Heart left ventricle (tissue), 16 donors: ENCODE measurements at places on chromosomes 16 and 17. TPM values are rescaled to one million over a fixed set of nuclear protein-coding genes. Genes with fewer than 3 reads are reported as not detected.
A peak's percentile ranks its signal among the peaks of the same experiment; 100 is the strongest.

INCA1 gene
- 2.9 TPM for total RNA-seq

- H3K27ac ChIP-seq: peak overlapping the region; percentile 91
- no peak overlapping the region for H3K4me3 ChIP-seq
- H3K4me1 ChIP-seq: peaks cover 49% of the 10 kb centered on the region
- H3K36me3 ChIP-seq: peaks cover under 1% of the 10 kb centered on the region
Measured at GRCh38 chr16:69924041-69924775, 26.9 kb upstream of the CLEC18A start.

DNA sequence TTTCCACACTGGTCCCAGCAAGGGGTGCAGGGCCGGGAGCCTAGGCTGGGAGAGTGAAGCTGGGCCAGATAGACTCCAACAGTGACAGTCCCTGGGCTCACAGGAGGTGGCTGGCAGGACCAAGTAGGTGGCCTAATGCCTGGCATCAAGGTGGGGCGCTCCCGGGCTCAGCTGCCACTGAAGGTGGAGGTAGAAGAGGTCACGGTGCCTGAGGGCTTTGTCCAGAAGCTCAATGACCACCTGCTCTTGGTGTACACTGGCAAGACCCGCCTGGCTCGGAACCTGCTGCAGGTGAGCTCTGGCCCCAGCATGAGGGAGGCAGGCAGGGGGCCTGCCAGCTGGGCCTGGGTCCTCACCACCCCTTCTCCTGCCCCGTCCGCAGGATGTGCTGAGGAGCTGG is 23.8 kb downstream of the FCSK start:
- H3K36me3 ChIP-seq: peaks cover 7% of the 10 kb centered on the region
- no peak for DNase-seq
- H3K27me3 ChIP-seq: no peaks in the 10 kb centered on the region
- H3K4me1 ChIP-seq: peaks cover 32% of the 10 kb centered on the region
- H3K4me3 ChIP-seq: no peak overlapping the region
- H3K27ac ChIP-seq: peak overlapping the region; percentile 60

MYH1 gene
- not detected for total RNA-seq

PIK3R5 gene
- 4.2 TPM for total RNA-seq

- H3K27ac ChIP-seq: no peak overlapping the region
- H3K36me3 ChIP-seq: peaks cover 60% of the 10 kb centered on the region
- H3K4me1 ChIP-seq: peaks cover 4% of the 10 kb centered on the region
- H3K27me3 ChIP-seq: no peaks in the 10 kb centered on the region
Measured at GRCh38 chr17:36498560-36499300, 12.2 kb downstream of the ZNHIT3 start.

DNA sequence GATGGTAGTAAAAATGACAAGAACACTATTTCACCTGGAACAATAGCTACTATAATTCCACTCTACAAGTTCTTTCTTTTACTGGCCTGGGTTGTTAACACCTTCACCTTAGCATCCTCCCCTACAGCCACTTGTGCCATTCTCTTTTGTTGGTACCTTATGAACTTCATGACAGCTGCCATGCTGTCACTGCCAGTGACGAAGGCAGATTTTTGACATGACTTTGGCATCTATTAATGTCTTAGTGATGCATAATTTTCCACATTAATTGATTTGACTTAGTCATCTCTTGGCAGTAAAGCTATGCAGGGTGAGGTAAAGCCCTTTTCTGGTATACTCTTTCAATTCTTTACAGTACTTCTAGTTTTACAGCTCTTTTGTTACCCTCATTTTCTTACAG is 207.9 kb downstream of the TANC2 start:
- no peaks in the 10 kb centered on the region for H3K4me1 ChIP-seq
- DNase-seq: no peak
- no peaks in the 10 kb centered on the region for H3K27me3 ChIP-seq
- no peak overlapping the region for H3K27ac ChIP-seq
- no peaks in the 10 kb centered on the region for H3K36me3 ChIP-seq
- H3K4me3 ChIP-seq: no peak overlapping the region

DNA sequence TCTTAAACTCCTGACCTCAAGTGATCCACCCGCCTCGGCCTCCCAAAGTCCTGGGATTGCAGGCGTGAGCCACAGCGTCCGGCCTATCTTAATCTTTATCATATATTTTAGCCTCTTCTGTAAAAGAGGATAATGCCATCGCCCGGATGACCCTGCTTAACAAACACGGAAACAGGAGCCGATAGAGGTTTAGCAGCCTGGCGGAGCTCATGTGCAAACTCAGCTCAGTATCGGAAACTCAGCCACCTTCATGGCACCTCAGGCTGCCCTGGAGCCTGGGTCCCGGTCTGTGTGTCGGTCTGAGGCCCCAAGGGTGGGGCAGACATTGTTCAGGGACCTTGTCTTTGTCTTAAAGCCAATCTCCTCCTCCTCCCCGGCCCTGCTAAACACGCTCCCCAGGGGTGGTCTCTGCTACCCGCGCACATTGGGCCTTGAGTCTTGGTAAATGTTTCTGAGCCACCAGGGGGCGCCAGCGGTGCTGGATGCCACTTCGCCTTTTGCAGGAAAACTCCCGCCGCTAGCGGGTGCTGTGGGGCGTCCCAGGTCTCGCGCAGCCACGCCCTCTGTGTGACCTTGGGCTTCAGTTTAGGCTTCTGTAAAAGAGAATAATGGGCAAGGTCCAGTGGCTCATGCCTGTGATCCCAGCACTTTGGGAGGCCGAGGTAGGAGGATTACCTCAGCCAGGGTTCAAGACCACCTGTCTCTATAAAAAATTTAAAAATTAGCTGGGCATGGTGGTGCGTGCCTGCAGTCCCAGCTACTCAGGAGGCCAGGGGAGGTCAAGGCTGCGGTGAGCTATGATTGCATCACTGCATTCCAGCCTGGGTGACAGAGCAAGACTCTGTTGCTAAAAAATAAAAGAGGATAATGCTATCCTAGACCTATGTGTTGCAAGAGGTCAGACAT is 2.7 kb downstream of the CETP start:
- peak; percentile 88 for DNase-seq
- H3K4me1 ChIP-seq: peaks cover 19% of the 10 kb centered on the region
- no peak overlapping the region for H3K4me3 ChIP-seq
- no peaks in the 10 kb centered on the region for H3K36me3 ChIP-seq

DNA sequence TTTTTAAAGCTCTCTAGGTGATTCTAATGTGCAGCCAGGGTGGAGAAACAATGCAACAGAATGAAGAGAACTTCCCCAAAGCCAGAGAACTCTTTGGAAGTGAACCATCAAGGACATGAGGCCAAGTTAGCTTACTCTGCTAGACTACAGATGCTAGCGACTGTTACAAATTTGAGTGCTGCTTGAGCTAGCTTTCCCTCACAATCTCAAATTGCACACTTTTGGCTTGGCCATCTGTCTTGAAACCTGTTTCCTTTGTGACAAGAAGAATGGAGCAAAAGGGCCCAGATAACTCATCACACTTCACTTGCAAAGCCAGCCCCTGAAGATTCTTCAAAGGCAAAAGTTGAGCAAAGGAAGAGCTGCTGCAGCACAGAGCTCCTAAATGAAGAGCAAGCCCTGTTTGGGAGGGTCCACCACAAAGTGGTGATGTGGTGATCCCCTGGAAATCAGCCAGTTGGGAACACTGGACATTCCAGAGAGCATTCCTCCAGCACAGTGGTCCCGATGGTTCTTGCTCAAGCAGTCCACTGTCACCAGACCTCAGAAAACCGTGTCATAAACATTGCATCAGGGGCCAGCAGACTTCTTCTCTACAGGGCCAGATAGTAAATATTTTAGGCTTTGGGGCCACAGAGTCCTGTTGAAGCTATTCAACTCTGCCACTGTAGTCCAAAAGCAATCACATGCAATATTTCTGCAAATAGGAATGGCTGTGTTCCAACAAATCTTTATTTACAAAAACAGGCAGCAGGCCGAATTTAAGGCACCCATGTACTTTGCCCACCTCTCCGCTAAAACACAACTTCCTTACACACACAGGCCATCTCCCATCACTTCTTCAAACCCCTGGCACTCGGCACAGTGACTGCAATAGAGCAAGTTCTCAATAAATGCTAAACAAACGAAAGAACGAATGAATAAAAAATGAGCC is 21.2 kb downstream of the SLC39A11 start:
- H3K27ac ChIP-seq: no peak overlapping the region
- peaks cover 9% of the 10 kb centered on the region for H3K4me1 ChIP-seq
- H3K36me3 ChIP-seq: no peaks in the 10 kb centered on the region
- no peak overlapping the region for H3K4me3 ChIP-seq
- DNase-seq: no peak

- no peak overlapping the region for H3K27ac ChIP-seq
- peaks cover 12% of the 10 kb centered on the region for H3K4me1 ChIP-seq
- DNase-seq: no peak
- H3K27me3 ChIP-seq: no peaks in the 10 kb centered on the region
- H3K4me3 ChIP-seq: no peak overlapping the region
- no peaks in the 10 kb centered on the region for H3K36me3 ChIP-seq
Measured at GRCh38 chr16:50252082-50252611, 14.2 kb upstream of the ADCY7 start.

DNA sequence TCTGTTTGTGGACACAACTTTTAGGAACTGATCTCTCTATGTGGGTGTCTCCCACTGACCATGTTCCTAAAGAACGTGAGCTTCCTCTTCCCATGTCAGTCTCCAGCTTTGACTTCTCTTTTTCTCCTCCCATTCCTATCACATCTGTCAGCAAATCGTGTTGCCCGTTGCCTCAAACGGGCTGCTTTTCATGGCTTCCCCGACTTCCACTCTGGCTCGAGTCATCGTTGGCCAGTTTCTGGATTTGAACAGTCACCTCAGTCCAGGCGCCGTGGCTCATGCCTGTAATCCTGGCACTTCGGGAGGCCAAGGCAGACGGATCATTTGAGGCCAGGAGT is 5.4 kb downstream of the ABCC1 start:
- no peak overlapping the region for H3K4me3 ChIP-seq
- H3K27me3 ChIP-seq: no peaks in the 10 kb centered on the region
- H3K4me1 ChIP-seq: peaks cover 38% of the 10 kb centered on the region
- no peak for DNase-seq

KRTAP1-1 gene
- total RNA-seq: not detected

DNA sequence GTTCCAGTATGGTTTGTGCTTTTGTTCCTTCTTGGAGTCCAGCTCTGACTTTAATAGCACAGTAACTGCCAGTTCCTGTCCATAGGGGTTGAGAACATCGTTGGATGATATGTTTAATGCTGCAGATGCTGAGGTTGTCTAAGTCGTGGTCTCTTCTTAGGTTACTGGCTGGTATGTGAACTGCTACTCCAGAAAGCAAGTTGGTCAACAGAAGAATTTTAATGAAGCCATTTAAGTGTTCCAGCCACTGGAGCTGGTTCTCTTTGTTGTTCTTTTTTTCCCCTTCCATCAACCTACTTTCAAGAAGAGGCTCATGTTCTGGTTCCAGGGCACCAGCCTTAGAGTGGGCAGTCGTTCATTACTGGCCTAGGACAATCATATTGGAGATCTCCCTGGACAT is 140.3 kb upstream of the TBX2 start:
- H3K4me3 ChIP-seq: no peak overlapping the region
- peak overlapping the region; percentile 50 for H3K27ac ChIP-seq
- no peaks in the 10 kb centered on the region for H3K27me3 ChIP-seq
- no peaks in the 10 kb centered on the region for H3K36me3 ChIP-seq

C17orf78 gene
- total RNA-seq: not detected

- no peak overlapping the region for H3K4me3 ChIP-seq
- H3K36me3 ChIP-seq: no peaks in the 10 kb centered on the region
- peaks cover 3% of the 10 kb centered on the region for H3K27me3 ChIP-seq
Measured at GRCh38 chr16:20316715-20317114, 10.6 kb downstream of the GP2 start.

DNA sequence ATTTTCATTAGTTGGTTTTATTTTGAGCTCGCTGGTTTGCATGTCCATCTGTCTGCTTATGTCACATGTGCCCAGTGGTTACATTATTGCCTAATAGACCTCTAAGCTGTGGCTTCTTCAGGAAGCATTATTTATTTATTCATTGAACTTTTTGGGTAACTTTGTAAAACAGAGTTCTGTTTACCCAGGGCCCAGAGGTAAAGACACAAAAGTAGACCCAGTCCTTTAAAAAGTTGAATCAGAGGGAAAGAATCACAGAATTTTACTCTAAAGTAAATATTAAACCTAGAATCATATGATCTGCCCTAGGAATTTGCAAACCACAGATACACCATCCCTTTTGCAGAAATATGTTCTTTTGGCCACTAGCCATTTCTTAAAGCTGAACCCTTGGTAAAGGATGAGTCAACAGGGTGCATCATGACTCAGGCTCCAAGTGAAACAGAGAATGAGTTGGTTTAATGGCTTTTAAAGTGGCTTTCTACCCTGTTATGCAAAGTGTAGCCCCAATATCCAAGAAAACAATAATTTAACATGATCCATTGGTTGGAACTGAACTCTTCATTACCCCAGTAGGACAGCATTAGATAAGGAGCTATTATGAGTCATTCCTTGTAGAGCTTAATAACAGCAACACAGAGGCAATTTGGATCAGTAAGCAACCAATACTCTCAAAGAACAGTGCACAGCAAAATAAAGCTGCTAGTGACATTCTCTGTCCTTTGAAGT is 236.3 kb downstream of the KCNJ2 start:
- no peak overlapping the region for H3K27ac ChIP-seq
- H3K4me1 ChIP-seq: no peaks in the 10 kb centered on the region
- no peaks in the 10 kb centered on the region for H3K27me3 ChIP-seq
- H3K4me3 ChIP-seq: no peak overlapping the region

DNA sequence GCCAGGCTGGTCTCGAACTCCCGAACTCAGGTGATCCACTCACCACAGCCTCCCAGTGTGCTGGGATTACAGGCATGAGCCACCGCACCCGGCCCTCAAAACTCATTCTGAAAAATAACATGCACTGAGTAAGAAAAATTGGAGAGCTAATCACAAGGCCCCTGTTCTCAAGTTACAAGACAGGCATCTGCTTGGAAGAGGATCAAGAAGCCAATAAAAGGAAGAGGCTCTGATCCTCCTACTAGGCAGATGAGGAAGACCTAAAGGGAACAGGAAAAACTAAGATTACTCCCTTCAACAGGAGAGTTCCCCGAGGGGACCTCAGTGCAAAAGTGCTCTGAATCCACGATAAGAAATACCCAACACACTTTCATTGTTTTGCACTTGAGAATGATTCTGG is 18.4 kb downstream of the BLMH start:
- H3K27me3 ChIP-seq: no peaks in the 10 kb centered on the region
- DNase-seq: no peak
- H3K27ac ChIP-seq: no peak overlapping the region
- H3K4me1 ChIP-seq: no peaks in the 10 kb centered on the region
- H3K4me3 ChIP-seq: no peak overlapping the region

GRCh38 chr17:70168044-70168976 is 1.0 kb upstream of the KCNJ2 start:
- H3K36me3 ChIP-seq: no peaks in the 10 kb centered on the region
- H3K4me1 ChIP-seq: peaks cover 30% of the 10 kb centered on the region
- H3K4me3 ChIP-seq: peak overlapping the region; percentile 87
- H3K27ac ChIP-seq: peak overlapping the region; percentile 96
- no peaks in the 10 kb centered on the region for H3K27me3 ChIP-seq

HOXB4 gene
- total RNA-seq: 0.69 TPM

- DNase-seq: peak; percentile 8
- H3K36me3 ChIP-seq: no peaks in the 10 kb centered on the region
- peaks cover 9% of the 10 kb centered on the region for H3K27me3 ChIP-seq
- H3K27ac ChIP-seq: no peak overlapping the region
- peaks cover 5% of the 10 kb centered on the region for H3K4me1 ChIP-seq
Measured at GRCh38 chr17:6450926-6451832, 6.9 kb downstream of the PIMREG start.

- H3K27me3 ChIP-seq: no peaks in the 10 kb centered on the region
- H3K4me1 ChIP-seq: no peaks in the 10 kb centered on the region
- peaks cover 6% of the 10 kb centered on the region for H3K36me3 ChIP-seq
- no peak overlapping the region for H3K4me3 ChIP-seq
- DNase-seq: no peak
- H3K27ac ChIP-seq: no peak overlapping the region
Measured at GRCh38 chr17:66152756-66153155, 39.2 kb downstream of the CEP112 start.

ESRP2 gene
- total RNA-seq: 0.24 TPM

C17orf107 gene
- total RNA-seq: 0.72 TPM

- no peaks in the 10 kb centered on the region for H3K4me1 ChIP-seq
- H3K27me3 ChIP-seq: no peaks in the 10 kb centered on the region
- no peak overlapping the region for H3K4me3 ChIP-seq
- peak; percentile 77 for DNase-seq
- H3K27ac ChIP-seq: no peak overlapping the region
Measured at GRCh38 chr17:17663160-17664063, 17.8 kb upstream of the RAI1 start.
